ENCODE measurements at places on chromosomes 6 and 20. TPM values are rescaled to one million over a fixed set of nuclear protein-coding genes. Genes with fewer than 3 reads are reported as not detected.

- no peak overlapping the region for H3K27ac ChIP-seq
- no peaks in the 10 kb centered on the region for H3K36me3 ChIP-seq
- H3K27me3 ChIP-seq, result no peaks in the 10 kb centered on the region
- no peak for DNase-seq
- no peak overlapping the region for H3K4me3 ChIP-seq
These were observed 211.9 kb upstream of the PMEPA1 start for GRCh38 chr20:57921676-57922075.

DNA sequence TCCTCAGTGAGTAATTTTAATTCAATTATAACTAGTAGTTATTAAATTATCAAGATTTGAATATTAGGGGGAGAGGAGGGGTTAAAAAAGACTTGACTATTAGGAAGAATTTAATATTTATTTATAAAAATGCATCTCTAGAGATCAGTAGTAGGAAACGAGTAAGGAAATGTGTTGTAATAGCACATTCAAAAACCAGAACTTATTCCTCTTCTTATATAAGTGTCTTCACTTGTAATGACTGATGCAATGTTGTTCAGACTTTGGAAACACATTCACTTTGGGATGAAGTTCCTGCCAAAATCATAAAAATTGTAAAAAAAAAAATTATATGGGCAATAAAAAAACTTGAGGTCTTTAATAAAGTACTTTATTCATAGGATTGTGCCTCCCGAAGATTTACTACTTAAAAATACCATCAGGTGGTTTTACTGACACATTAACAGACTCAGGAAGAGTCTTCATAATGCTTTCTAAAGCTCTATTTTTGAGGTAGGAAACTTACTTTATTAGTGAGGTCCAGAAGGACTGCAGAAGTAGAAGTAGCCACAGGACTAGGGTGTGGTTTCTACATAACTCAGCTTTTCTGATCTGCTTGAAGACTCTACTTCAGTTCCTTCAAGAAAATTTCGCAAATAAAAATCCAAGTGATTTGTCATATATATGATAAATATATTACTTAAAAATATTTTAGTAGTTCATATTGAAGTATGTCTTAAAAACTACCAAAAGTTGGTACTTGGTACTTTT, 59.8 kb downstream of the CCDC170 start:
- H3K4me3 ChIP-seq, result no peak overlapping the region
- peak overlapping the region; percentile 60 for H3K27ac ChIP-seq
- no peaks in the 10 kb centered on the region for H3K27me3 ChIP-seq
- H3K4me1 ChIP-seq, result no peaks in the 10 kb centered on the region
- DNase-seq, result no peak
- no peaks in the 10 kb centered on the region for H3K36me3 ChIP-seq

GRCh38 chr6:142900227-142900971, 44.6 kb downstream of the HIVEP2 start:
- H3K27ac ChIP-seq, result no peak overlapping the region
- H3K4me1 ChIP-seq, result no peaks in the 10 kb centered on the region
- no peak for DNase-seq
- no peaks in the 10 kb centered on the region for H3K36me3 ChIP-seq

DNA sequence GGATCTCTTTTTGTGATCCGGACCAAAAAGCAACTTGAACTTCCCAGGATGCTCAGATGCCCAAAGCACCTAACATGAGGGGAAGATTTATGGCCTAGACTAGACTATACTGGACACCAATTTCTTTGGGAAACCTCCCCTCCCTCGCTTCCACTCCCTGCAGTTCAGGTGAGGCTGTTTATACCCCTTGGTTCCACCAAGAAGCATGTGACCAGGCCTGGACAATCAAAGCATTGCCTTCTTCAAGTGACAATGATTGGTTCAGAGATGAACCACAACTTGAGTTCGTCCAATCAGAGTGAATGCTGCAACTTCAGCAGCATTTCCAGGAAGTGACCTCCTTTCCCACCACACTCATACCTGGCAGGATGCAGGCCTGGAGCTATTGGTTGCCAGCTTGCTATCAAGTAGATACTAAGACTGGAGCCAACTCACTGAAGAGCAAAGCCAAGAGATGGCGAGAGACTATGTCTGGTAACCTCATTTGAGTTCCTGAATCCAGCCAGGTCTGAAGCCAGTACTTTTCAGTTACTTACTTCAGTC, 45.6 kb upstream of the SLC9A8 start:
- peaks cover 6% of the 10 kb centered on the region for H3K4me1 ChIP-seq
- no peak for DNase-seq
- H3K27me3 ChIP-seq, result no peaks in the 10 kb centered on the region
- no peak overlapping the region for H3K27ac ChIP-seq
- H3K36me3 ChIP-seq, result no peaks in the 10 kb centered on the region

GRCh38 chr6:111800821-111801220, 72.4 kb downstream of the FYN start:
- H3K4me3 ChIP-seq, result no peak overlapping the region
- no peaks in the 10 kb centered on the region for H3K27me3 ChIP-seq
- H3K27ac ChIP-seq, result peak overlapping the region; percentile 58
- no peaks in the 10 kb centered on the region for H3K4me1 ChIP-seq

DNA sequence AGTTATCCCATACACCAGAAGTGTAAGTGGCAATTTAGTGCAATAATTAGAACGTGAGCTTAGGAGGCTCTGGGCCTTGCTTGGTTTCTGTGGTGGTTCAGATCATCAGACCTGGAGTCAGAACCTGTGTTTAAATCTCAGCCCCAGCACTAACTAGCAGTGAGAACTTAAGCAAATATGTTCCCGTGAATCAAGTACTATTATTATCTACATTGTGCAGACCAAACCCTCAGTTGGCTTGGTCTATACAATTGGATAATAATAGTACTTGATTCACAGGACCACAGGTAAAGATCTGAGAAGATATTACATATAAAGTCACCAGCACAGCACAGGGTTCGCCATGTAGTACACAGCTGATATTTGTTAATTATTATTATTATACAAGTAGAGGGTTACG, 93.1 kb downstream of the SIM1 start:
- no peaks in the 10 kb centered on the region for H3K4me1 ChIP-seq
- H3K4me3 ChIP-seq, result no peak overlapping the region
- DNase-seq, result no peak

Gene AVP
- not detected for total RNA-seq

Gene GPX5
- total RNA-seq, result not detected

Gene RPS18
- 2,761 TPM for total RNA-seq

DNA sequence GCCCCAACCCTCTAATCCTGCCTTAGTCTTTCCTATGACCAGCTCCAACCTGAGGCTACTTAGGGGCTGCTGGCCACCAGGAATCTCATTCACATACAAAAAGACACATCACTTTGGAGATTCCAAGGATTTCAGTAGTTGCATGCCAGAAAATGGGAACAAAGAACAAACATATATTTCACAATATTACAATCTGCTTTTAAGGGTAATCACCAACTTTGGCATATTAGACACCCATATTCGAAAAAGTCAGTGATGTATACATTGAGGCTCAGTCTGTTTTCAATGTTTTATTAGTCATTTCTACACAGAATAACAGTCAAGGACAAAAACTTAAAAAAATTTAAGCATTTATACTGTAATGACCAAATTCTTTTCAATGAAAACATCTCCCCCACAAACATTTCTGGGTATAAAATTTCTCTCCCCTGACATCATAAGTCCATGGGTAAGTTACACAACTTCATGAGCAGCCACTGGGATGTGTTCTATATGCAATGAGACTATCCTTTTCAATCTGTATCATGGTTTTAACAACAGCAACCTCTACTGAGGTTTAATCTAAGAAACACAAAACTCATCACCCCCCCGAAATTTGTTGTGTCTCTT, 103.5 kb downstream of the MAP7 start:
- H3K4me3 ChIP-seq, result no peak overlapping the region
- no peaks in the 10 kb centered on the region for H3K27me3 ChIP-seq
- no peaks in the 10 kb centered on the region for H3K4me1 ChIP-seq
- no peaks in the 10 kb centered on the region for H3K36me3 ChIP-seq
- H3K27ac ChIP-seq, result no peak overlapping the region
- no peak for DNase-seq

GRCh38 chr6:159590835-159591234, 102.2 kb downstream of the SOD2 start:
- H3K27ac ChIP-seq, result no peak overlapping the region
- no peaks in the 10 kb centered on the region for H3K4me1 ChIP-seq
- DNase-seq, result no peak

Gene CRISP3
- 1.7 TPM for total RNA-seq

All from uterus (tissue), 4 donors.